ENCODE measurements at places on chromosomes 7 and 10. TPM values are rescaled to one million over a fixed set of nuclear protein-coding genes. Genes with fewer than 3 reads are reported as not detected.
A peak's percentile ranks its signal among the peaks of the same experiment; 100 is the strongest.

DNA sequence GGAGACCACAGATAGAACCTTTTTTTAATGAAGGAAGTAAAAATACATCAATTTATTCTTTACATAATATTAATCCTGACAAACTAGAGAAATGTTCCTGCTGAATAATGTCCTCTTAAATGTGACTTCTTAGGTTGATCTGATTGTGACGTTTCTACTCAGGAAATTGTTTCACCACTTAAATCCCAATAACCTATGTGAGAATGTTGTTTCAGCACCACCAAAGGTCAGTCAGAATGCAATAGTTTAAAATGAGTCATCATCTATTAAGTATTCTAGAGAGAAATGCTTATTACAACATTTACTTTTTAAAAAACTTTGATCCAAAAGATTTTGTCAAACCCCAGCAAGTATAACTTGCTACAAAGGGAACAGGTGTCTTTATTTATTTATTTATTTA, 155.4 kb upstream of the CACNA2D1 start:
- no peak for DNase-seq

The HKDC1 gene
- 0.46 TPM for polyA plus RNA-seq

- DNase-seq: peak; percentile 81
Observed at GRCh38 chr10:114499630-114500190, 95.4 kb upstream of the AFAP1L2 start.

The STRIP2 gene
- 1.7 TPM for polyA plus RNA-seq

The FAM204A gene
- 41.2 TPM for polyA plus RNA-seq

- peak; percentile 71 for DNase-seq
Observed at GRCh38 chr7:66664590-66665293, 36.1 kb downstream of the KCTD7 start.

The SMKR1 gene
- polyA plus RNA-seq: 1.4 TPM

The SEMA4G gene
- polyA plus RNA-seq: 0.52 TPM

- no peak for DNase-seq
Observed at GRCh38 chr10:130044067-130045061, 66.3 kb downstream of the C10orf143 start.

DNA sequence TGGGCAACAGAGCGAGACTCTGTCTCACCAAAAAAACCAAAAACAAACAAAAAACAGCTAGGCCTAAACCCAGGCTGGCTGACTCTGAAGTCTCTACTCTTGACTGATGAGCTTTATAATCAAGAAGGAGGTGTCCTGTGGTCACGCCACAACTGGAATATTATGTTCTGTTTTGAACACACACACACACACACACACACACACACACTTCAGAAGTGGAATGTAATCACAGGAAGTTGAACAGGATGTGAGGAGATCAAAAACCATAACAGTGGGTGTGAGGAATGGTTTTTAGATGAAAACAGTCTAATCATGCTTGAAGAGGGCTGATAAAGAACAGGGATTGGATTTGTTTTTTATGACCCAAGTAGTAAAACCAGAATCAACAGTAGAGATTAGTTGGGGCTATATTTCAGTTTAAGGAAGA, 51.1 kb upstream of the IL6 start:
- DNase-seq: no peak

DNA sequence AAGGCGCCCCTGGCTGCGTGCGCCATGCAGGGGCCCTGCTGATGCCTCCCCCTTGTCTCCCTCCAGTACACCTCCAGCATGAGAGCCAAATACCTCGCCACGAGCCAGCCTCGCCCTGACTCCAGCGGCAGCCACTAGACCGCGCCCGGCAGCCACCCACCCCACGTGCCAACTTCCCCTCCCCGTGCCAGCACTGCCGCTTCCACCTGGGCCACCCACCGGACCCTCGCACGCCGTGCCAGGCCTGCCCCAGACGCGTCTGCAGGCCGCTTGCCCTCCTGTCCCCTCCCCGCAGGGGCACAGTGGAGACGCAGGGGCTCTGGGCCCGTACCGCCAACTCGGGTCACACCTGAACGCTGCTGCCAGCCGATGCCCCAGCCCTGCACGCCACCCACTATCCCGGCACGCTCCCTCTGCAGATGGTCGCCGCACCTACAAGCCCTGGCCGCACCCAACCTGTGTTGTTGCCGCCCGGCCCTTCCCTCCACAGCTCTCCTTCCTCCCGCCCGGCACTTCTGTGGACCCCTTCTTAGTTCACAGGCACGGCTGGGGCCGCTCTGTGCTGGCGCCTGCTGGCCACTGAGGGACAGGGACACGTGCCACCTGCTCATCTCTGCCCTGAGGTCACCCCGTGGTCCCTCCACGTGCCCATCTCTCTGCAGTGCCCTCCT, 26.3 kb upstream of the AMZ1 start:
- DNase-seq: peak; percentile 72

GRCh38 chr7:2461268-2462026, 14.8 kb downstream of the GRIFIN start:
- no peak for DNase-seq

DNA sequence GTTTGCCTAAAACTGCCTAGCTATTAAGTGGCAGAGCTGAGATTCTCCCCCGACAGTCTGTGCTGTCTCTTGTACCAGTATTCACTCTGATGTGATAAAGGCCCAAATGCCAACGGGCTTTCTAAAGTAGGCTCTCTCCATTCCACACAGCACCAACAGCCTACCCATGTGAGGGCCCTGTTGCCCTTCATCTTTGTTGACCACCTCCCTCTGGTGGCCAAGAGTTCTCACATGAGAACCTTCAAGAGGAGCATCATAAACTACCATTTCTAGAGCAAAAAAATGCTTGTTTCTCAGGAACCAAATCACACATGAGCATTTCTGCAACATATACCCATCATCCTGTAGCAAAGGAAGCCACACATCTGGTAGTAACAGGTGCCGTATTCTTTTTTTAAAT, 185.8 kb downstream of the GRM8 start:
- no peak for DNase-seq

The SMIM30 gene
- polyA plus RNA-seq: 98.7 TPM

DNA sequence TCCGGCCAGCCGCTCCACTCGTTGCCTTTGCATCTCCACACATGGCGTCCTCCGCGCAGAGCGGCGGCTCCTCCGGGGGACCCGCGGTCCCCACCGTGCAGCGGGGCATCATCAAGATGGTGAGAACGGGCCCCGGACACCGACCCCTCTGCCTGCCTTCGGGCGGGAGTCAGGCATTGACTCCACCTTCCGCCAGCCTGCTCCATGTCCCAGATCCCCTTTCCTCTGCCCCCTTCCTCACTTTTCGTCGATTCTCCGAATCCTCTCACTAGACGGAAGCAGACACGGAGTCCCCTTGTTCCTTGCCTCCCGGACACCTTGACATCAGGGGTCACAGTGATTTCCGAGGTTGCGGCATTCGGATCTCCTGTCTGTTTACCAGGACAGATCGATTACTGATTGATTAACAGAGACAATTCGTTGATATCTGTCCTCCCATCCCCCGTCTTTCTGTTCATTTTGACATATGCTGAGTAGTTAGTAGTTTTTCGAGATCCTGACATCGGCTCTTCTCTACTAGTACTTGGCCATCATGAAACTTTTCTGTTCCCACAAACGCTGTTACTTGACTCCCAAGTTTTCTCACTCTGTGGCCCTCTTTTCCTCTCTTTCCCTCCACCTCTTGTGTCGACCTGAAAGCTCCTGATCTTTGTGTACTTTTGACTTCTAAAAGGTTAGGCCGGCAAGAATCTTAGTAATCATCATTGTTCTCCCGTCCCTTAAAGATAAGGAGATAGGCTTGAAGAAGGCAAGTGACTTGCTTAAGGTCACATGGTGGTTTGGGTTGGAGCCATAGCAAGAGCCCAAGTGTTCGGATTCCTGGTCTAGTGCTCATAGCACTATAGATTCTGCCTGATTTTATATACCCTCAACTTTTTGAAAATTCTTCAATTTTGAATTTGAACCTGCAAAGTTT, 597 bp downstream of the SND1 start:
- no peak for DNase-seq

The VPS37D gene
- polyA plus RNA-seq: 0.86 TPM

GRCh38 chr7:94510582-94511496, 1.2 kb downstream of the CASD1 start:
- no peak for DNase-seq

DNA sequence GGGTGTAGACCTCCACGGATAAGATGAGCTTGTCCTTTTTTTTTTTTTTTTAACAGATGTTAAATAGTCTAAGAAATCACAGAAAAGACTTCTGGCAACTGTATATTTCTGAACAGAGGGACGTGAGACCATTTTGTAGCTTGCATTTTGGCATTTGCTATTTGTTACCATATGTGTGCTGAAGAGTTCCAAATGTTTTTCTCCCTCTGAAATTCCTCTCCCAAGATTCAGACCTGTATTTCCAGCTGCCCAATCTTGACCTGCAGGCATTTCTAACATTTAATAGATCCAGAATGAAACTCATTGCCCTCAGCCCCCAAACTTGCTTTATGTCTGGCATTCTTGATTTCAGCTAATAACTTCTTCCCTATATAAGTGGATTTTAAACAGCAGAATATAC, 223.1 kb upstream of the FZD1 start:
- no peak for DNase-seq

The SKAP2 gene
- 25.2 TPM for polyA plus RNA-seq

DNA sequence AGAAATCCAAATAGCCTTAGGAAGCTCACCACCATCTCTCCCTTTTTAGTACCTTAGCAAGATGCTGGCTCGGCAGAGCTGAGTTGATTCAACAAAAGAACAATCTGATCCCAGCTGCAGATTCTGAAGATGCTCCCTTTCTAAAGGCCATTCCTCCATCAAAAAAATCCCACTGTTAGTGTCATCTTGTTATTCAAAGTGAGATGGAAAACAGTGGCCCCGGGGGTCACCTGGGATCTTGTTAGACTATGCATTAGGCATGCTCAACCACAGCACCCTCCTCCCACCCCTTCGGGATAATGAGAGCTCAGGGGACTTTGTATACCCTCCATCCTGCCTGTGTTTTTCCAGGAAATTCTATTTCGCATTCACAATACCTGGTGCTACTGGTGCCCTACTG, 2.4 kb downstream of the NCAPG2 start:
- DNase-seq: no peak

The ADCY1 gene
- polyA plus RNA-seq: 0.38 TPM

DNA sequence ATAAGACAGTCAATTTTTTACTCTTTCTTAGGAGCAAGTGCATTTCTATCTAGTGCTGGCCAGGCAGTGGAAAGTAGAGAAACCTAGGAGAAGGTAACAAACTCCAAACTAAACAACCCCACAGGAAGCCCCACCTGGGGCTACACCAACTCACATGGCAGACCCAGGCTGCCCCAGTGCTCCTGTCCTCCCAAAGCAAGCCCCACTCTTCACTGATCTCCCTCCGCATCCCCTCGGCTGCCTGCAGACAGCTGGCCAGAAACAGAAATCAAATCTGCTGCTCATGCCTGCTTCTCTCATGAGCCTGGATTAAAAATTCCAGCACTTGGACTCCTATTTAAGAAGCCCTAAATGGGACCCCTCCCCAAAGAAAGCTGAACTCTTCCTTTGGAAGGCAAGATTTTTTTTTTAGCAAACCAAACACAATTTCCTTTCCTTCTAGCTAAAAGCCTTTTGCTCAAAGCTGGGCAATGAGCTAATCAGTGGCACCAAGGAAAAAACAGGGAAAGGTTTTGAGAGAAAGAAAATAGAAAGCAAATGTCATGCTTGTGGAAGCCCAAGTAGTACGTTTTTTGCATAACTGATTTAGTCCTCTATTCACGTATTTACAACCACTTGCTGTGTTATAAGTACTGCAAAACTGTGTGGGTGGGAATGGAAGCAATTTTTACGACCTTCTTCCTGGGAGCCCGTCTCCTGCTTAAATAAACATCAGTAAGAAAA, 10.8 kb downstream of the PDE1C start:
- no peak for DNase-seq

The PDZD7 gene
- 0.77 TPM for polyA plus RNA-seq

GRCh38 chr10:123878666-123879303, 12.8 kb downstream of the CPXM2 start:
- DNase-seq: no peak

GRCh38 chr10:77637532-77638320, at the start of gene KCNMA1:
Gene KCNMA1 (minus strand): TSS chr10:77637808.
- peak; percentile 83 for DNase-seq

- DNase-seq: no peak
Observed at GRCh38 chr7:115965796-115966475, 64.6 kb downstream of the TFEC start.
